ENCODE measurements at places on chromosomes 12 and 14.

GRCh38 chr14:70148911-70149595 lies 39.7 kb downstream of the SLC8A3 start:
- peak; percentile 62 for DNase-seq

DNA sequence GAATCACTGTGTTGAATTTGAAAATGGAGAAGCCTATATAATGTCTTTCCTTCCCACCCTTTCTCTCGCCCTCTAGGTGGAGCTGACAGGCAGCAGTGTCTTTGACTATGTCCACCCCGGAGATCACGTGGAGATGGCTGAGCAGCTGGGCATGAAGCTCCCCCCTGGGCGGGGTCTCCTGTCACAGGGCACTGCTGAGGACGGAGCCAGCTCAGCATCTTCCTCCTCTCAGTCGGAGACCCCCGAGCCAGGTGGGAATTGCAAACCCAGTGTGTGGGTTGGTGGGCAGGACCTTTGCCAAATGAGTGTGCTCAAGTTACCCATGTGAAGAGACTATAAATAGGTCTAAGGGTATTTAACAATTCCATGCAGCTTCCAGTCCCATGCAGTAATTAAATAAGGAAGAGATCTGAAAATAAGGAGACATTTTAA lies 274.7 kb downstream of the EGLN3 start:
- no peak for DNase-seq

DNA sequence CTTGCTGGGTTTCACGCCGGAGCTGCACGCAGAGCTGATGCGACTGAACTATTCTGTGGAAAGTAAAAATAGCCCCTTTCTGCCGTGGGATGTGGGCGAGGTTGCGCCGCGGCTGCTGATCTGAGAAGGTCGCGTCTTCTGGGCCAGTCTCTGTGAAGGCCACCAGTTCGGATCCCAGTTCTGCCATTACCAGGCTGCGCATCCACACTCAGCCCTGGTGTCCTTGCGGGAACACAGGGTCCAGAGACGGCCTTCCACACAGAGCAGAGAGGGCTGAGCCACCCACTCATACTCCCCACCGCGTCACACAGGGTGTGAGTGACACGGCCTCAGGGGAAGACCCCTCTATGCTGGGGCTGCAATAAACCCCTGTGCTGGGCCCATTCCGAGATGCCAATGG lies 13.9 kb downstream of the GALNT9 start:
- no peak for DNase-seq

DNA sequence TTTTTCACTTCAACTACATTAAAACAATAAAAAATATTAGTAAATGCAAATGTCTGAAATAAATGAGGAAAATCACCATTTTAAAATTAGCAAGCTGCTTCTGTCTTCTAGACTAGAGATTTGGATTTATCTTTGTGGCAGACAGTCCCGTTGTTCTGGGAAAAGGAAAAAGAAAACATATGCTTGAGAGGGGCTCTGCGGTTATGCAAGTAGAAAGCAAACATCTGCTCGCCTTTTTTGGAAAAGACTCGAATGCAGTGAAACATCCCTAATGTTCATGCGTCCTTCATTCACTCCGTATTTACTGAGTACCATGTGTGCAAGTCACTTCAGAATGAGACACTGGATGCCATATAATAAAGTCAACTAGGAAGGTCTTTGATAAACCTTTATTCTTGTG lies 44.9 kb downstream of the IFNG start:
- no peak for DNase-seq

DNA sequence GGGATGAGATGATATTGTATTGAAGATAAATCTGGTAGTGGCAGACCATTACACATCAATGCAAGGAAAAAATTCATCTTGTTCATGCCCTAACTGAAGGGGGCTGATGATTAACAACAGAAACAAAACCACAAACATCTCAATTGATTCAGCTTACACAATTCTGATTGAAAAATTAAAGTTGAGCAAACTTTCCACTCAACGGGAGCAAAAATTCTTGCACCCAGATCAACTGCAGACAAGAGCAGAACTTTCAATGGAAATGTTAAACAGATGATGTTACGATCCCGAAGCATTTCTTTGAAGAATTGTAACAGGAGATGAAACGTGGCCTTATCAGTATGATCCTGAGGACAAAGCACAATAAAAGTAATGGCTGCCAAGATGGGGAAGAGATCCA lies 172.4 kb upstream of the SOX5 start:
- no peak for DNase-seq

- no peak for DNase-seq
Measured at GRCh38 chr12:114976372-114976771, 292.4 kb upstream of the TBX3 start.

DNA sequence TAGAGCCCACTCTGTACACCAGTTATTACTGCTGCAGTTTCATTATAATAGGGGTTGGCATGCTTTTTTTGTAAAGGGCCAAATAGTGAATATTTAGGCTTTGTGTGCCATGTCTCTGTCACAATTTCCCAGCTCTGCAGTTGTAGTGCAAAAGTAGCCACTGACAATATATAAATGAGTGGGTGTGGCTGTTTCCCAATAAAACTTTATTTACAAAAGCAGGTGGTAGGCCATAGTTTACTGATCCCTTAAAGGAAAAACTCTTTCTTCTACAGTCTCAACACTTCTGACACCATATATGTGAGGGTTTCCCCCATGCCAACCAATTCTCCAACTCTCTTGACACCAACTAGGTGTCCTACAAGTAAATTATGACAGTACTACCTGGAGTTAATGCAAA lies 110.2 kb upstream of the NAP1L1 start:
- DNase-seq, result no peak

DNA sequence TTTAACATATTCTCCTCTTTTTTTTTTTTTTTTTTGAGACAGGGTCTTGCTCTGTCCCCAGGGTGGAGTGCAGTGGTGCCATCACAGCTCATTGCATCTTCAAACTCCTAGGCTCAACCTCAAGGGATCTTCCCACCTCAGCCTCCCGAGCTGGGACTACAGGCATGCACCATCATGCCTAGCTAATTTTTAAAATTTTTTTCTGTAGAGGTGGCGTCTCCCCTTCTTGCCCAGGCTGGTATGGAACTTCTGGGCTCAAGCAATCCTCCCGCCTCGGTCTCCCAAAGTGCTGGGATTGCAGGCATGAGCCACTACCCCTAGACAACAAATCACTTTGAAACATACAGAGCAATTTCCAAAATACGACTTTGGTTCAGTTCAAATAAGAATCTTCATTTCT lies 154.8 kb downstream of the PAX9 start:
- no peak for DNase-seq

DNA sequence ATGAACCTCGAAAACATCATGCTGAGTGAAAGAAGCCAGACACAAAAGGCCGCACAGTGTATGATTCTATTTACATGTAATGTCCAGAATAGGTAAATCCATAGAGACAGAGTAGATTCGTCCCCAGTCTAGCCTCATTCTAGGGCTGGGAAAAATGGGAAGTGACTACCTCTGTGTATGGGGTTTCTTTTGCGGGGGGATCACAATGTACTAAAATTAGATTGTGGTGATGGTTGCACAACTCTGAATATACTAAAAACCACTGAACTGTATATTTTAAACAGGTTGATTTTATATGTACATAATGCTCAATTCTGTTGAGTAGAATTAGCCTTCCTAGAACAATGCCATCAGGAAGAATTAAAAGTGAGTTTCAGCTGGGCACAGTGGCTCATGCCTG lies 6.3 kb upstream of the RILPL2 start:
- DNase-seq, result no peak

Measured in inflammatory macrophage treated with lipopolysaccharide for 4 hours (primary cell).